ENCODE measurements at places on chromosomes 1 and 21.
A peak's percentile ranks its signal among the peaks of the same experiment; 100 is the strongest.

DNA sequence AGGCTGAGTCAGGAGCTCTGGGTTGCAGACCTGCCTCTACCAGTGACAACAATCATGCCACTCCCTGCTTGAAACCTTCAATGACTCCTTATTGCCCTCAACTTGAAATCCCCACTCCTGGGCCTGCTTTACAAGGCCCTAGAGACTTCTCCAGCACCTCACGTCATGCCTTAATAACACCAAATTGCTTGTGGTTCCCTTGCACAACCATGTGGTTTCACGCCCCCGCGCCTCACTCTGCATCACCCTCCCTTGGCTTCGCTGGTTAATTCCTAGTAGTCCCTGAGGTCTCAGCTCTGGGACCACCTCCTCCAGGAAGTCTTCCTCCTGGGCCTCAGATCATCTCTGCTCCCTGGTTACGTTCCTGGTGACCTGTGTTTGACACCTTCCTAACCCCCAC lies 33.0 kb downstream of the EPHA2 start:
- no peak for DNase-seq

GRCh38 chr1:208497866-208498541 lies 253.8 kb upstream of the PLXNA2 start:
- no peak for DNase-seq

GRCh38 chr1:32878183-32878582 lies 7.5 kb upstream of the FNDC5 start:
- DNase-seq: no peak

GRCh38 chr1:29395736-29396437 lies 159.6 kb downstream of the PTPRU start:
- peak; percentile 34 for DNase-seq

DNA sequence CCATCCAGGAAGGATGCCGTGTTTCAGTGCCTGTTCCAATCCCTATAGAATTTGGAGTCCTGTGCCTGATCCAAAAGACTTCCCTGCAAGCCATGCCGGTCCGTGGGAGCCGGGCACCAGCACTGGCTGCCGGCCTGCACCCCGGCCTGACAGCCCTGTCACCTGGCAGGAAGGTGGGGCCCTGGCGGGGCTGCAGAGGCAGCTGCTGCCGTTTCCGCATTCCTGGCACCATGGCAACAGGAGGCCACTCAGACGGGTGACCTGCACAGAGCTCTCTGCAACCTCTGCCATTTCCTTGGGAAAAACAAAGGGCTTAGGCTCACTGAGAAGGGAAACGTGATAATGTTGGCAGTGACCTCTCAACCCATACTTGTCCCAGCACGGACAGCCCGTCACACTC lies 63.2 kb upstream of the TMEM51 start:
- peak; percentile 85 for DNase-seq

DNA sequence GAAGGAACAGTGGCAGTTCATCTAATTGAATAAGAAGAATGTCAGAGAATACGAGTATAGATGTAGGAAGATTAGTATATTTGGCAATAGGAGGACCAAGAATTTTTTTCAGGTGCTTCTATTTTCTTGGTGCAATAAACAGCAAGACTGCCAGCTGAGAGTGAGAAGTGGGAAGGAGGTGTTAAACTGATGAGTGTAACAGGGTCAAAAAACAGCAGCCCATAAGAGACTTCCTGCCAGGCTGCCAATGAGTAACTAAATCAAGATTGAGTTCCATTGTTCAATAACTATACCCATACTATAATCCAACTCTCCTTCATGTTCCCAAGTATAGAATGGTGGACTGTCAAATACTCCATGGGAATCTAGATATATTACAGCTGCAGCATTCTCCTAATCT lies 28.7 kb downstream of the LYST start:
- no peak for DNase-seq

GRCh38 chr1:46817814-46818213 lies 19.0 kb downstream of the CYP4B1 start:
- DNase-seq: no peak

DNA sequence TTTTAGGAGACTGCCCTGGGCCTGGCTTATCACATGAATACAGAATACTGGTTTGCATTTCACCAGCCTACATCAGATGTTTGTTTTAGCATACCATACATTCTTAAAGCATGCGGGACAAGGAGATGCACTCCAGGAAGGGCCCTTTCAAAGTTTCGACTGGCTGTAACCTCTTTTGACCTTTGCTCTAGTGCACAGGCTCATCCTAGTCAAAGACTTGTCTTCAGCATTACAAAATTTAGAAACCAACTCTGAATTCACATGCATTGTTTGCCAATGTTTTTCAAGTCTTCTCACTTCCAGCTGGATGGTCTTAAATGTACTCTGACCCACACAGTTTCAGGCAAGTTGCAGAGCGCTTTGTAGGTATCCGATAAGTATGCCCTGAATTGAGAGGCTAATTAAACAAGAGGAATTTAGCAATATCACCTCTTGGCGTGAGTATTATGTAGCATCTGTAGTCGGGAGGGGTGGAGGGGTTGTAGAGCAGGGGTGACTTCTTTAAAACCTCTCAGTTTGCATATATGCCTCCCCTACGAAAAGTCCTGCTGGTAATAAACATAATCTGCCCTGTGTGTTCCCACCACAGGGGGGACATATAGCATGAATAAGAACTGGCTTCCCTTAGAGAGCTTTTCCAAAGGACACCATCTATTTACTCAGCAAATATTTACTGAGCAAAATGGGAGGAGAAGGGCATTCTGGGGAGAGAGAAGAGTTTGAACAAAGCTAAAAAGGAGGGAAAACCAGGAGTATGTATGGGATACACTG lies 24.4 kb upstream of the AHCYL1 start:
- peak; percentile 65 for DNase-seq

- DNase-seq: no peak
Measured at GRCh38 chr1:88998716-88999115, 6.3 kb upstream of the KYAT3 start.

GRCh38 chr1:195520757-195521156 lies 1087.5 kb downstream of the KCNT2 start:
- no peak for DNase-seq

DNA sequence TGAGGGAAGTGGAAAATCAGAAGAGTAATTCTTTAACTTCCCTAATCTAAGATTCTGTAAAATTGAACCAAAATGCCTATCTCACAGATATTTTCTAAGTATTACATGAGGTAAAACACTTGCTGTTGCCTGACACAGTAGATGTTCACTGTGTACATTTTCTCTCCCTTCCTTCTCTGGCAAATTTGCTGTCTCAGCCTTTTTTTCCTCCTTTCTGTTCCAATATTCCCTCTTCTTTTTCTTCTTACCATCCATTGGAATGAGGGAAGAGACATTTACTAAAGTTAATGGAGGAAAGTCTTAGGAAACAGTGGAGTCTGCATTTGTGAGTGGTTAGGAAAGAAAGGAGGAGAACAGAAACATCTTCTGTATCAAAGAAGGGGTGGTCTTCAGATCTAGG lies 239.9 kb downstream of the ZP4 start:
- no peak for DNase-seq

DNA sequence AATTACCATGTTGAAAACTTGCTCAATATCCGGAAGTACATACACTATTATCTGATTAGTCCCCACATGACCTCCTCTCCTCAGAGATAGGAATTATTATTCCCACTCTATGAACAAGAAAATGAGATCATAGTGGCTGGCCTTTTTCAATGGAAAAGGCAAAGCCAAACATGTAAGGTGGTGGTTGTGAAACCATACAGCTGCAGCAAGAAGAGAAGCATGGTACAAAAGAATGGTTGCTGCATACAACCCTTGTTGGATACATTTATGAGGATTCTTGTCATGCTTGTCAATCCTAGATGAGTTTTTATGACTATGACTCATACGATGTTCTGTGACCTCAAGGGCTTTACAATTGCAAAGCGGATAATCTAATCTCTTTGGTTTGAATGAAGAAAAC lies 514.7 kb downstream of the PLPP3 start:
- DNase-seq: no peak

DNA sequence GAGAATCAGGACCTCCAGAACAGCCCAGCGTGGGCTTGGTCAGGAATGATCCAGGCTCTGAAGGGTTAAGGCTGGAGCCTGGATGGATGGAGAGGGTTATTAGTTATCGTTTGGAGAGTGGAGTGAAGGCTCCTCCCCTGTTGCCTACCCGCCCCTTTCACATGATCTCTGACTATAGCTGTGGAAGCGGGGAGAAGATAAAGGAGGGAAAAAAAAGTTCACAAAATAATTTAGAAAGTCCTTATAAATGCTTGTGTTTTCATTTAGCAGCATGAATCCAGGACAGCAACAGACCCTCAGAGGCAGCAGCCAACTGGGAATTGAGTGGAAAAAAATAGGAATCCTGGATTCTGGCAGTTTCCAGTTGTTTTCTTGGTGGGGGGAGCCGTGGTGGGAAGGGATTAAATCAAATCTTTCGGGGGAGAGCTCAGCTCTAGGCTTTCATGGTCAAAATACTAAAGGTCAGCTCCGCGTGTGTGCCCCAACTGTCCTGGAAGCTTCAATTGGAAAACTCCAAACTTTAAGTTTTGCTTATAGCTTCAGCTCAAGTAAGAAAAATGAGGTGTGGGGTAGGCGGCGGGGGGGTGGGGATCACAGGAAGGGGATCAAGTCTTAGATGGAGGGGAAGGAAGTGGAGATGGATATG lies 595 bp upstream of the DDR2 start:
- no peak for DNase-seq

- no peak for DNase-seq
Measured at GRCh38 chr1:205585169-205585834, 46.5 kb downstream of the ELK4 start.

GRCh38 chr1:165525708-165526107 lies 18.1 kb upstream of the LRRC52 start:
- no peak for DNase-seq

DNA sequence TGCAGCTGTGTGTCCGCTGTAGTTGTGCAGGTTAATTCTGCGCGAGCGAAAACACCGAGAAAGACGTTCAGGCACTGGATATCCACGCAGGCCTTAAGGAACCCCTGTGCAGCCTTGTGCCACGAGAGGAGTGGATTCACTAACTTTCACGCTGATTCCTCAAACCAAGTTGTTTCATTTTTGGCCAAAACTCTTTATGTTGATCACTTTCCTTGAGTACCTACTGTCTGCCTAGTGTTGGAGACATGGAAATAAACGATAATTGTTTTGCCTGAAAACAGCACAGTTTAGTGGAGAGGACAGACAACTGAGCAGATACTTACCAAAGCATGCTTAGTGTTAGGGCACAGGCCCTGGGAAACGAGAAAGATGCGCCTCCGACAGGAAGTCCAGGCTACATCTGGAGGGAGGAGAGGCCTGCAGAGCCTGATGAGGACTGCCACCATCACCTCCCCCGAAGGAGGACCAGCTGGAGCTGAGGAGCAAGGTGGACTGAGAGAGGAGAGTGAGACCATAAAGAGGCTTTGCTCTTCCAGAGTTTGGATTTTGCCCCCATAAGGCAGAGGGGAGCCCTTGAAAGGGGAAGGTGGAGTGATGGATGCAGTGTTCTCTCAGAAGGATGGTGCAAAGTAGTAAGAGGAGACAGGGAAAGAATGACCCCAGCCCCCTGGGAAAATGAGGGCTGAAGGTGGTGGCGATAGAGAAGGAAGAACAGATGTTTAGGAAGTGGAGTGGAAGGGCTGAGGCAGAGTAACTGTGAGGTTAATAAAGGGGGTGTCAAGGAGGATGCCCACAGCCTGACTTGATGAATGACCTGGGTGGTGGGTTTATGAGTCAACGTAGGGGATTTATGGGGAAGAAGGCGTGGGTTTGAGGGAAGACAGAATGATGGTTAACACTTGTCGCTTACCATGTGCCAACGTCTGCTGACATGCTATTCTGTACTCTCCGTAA lies 956 bp upstream of the SCAF4 start:
- peak; percentile 60 for DNase-seq

GRCh38 chr1:167927046-167927754 lies 9.3 kb upstream of the DCAF6 start:
- DNase-seq: no peak

DNA sequence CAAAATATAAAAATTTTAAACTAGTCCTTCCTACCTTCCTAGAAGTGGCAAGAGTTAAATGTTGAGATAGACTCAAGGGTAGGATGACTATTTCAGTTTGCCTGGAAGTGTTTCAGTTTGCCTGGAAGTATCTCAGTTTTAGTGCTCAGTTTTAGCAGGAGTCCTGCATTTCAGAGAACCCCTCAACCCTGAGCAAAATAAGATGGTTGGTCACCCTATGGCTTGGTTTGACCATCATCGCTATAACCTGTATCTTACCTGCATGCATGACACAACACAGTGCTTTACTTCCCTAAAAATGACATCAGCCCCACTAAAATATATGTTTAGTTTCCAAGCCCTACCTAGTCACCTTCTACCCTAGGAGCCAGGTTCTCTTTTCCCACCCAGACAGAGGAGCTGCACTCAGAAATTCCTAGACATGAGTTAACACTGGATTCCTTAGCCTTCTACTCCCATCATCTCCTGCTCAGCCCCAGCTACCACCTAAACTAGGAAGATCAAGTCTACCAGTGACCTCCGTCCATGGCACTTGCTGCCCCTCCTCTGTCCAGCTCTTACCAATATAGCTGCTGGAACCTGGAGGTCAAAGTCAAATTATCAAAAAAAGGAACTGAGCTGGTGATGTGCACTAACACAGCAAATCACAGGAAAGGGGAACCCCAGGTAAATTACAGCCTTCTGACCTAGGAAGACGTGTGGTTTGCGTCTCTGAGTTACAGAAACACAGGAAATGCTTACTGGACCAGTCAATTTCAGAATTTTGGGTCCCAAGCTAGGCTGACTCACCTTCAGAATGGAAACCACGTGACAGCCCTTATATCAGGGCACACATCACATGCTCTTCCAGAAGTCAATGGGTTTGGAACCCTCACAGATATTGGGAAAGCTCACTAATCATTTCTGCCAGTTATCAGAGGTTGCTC lies 2.2 kb upstream of the G0S2 start:
- DNase-seq: no peak

- DNase-seq: no peak
Measured at GRCh38 chr1:186799689-186800054, 29.1 kb upstream of the PLA2G4A start.

DNA sequence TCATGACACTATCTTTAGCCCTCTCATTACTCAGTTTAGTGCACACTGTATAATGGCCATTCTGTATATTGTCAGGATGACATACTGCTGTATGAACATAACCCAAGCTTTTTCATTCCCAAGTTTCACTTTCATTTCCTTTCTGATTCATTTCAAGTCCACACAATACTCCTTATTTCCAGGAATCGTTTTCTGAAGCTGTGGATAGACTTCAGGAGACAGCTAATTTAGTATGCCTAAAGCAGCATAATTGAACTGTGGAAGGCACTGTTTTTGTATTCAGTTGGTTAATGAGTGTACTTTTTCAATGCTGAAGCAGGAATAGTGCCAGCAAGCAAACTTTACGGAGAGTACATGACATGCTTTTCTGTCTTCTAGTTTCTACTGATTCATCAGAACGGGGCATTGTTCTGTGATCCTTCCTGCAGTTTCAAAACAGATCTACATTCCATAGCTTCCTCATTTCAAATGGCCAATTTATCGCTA lies 578.5 kb upstream of the ZP4 start:
- no peak for DNase-seq
